Activated effector memory CD4-positive, alpha-beta T cell treated with Interleukin-2 at 50 U/mL for 16 hours (primary cell): ENCODE measurements at places on chromosomes 2 and 18.

DNA sequence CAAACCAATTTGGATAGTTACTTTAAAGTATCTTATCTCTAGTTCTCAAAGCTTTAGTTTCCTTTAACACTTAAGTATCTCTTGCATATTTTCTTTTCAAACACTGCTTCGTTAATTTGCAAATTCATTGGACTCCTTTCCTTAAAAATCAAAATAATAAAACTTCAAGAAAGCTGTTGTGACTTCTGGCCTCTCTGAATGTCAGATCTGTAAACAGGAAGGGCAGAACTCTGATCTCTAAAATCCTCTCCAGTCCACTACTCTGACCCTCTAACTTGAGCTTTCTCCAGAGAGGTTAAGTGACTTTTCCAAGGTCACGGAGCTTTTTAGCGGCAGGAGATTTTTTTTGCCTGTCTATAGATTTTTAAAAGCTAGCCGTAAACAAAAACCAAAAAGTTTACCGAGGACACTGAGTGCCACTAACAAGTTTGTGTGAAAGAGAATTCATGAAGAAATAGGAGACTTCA is 155.5 kb downstream of the TGIF1 start:
- no peak for DNase-seq

DNA sequence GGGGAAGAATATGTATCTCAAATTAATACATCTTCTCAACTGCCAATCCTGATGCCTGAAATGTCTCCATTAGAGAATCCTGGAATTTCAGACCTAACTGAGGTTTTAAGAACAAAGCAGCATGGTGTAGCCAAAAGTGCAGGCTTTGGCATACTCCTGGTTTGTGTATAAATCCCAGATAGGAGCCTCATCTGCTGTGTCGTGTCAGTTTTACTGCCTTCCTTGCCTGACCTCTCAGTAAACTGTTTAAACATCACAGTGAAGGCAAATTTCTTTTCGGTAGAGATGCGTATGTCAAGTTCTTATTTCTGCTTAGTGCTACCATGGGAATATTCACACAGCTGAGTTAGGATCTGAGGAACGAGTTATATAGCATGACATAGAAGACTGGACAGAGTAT is 7.3 kb downstream of the SCG2 start:
- no peak for DNase-seq

GRCh38 chr2:224392545-224392944 is 9.4 kb downstream of the FAM124B start:
- DNase-seq = no peak

DNA sequence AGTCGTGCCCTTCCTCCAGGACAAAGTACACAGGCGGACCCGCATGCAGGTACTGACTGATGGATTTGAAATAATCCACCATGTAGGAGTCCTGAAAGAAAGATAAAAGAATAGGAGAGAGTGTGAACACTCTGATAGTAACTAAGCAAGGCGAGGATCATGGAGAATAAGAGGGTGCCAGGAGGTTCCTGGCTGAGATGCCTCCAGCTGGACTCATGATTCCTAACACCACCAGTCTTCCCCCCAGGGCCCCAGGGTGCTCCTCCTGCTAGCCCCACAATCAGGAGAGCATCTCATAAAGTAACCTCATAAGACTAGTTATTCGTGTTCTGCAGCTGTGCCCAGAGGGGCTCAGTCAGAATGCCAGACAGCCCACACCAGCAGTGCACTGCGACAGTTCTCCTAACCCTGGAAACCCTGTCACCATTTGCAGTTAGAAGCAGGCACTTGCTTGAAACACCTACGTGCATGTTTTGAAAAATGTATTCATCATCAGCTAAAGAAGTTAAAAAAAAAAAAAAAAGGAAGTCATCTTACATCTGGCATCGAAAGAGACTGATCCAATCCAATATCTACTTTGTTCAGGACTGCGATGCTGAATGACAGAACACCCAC is 36.7 kb downstream of the RMC1 start:
- DNase-seq = no peak

GRCh38 chr18:59012815-59013705 is 126.6 kb upstream of the SEC11C start:
- no peak for DNase-seq
